ENCODE measurements at places on chromosomes 11 and 22.

GRCh38 chr22:19596680-19597398, 72.6 kb upstream of the CLDN5 start:
- DNase-seq, result no peak

- DNase-seq, result no peak
Measured at GRCh38 chr22:48185071-48186055, 1422.9 kb downstream of the TBC1D22A start.

DNA sequence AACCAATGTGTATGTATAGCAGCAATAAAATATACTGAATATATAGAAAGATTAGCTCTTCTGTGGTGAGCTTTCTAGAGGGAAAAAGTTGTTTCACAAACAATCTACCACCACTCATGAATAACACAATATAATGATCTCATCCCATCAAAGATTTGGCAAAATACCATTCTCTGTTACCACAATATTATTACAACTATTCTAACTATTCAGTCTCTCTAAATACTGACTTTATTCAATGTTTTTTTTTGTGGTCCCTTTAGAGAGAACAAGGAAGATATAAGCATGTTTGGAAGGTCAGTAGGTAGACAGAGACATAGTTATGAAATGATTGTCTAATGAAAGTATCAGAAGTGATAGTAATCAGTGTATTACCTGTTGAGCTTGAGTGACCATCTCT, 7.8 kb downstream of the CCDC90B start:
- no peak for DNase-seq

DNA sequence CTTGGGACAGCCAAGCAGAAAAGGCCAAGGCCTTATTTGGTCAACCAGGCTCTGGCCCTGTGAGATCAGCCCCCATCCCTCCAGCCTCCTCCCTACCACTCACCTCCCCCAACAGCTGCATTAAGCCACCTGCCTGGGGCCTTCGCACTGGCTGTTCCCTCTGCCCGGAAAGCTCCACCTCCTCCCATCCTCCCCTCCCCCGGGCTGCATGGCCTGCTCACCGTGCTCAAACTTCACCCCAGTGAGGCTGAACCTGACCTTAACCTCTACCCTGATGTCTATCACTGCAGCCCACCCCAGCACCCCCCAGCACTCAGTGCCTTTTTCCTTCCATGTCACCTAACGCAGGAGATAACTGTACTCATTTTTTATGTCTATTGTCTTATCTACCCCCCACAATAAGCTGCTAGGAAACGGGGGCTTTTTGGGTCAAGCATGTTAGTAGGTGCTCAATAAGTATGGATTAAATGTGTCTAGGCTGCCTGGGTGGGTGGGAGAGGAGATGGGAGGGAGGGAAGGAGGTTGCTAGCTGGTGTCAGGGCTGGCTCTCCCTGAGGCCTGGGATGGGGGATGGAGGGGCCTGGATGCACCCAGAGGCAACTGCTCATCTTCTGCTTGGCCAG, 912 bp downstream of the PTPRCAP start:
- DNase-seq, result no peak

- DNase-seq, result no peak
Measured at GRCh38 chr11:38646382-38646781, 2048.3 kb upstream of the RAG2 start.

DNA sequence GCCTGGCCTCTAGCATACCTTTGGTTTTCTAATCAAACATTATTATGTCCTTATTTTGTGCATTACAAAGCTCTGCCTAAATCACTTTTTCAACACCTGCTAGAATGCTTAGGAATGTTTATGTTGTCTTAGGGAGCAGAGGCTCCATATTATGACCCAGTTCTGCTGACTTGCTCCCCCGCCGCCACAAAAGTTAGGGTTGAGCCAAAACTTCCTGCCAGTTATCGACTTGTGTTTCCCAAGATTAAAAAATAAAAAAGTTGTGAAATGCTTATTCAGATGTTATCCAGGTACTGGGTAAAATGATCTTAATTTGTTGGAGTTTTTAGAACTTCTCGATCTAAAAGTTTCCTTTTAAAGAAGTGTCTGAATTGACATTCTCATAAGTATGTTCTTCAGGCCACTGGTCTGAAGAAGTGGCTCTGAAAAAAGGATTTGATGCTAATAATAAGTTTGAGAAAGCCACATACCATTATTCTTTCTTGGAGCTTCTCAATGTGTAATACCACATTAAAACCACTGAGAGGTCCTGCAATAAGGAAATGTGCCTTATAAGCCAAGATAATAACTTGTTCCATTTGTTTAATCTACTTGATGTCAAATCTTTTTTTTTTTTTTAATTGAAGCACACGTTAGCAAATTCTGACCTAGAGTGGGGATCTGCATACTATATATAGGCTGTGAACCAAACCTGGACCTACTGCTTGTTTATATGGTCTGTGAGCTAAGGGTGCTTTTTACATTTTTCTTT, 2.2 kb downstream of the RNF185 start:
- DNase-seq, result no peak

DNA sequence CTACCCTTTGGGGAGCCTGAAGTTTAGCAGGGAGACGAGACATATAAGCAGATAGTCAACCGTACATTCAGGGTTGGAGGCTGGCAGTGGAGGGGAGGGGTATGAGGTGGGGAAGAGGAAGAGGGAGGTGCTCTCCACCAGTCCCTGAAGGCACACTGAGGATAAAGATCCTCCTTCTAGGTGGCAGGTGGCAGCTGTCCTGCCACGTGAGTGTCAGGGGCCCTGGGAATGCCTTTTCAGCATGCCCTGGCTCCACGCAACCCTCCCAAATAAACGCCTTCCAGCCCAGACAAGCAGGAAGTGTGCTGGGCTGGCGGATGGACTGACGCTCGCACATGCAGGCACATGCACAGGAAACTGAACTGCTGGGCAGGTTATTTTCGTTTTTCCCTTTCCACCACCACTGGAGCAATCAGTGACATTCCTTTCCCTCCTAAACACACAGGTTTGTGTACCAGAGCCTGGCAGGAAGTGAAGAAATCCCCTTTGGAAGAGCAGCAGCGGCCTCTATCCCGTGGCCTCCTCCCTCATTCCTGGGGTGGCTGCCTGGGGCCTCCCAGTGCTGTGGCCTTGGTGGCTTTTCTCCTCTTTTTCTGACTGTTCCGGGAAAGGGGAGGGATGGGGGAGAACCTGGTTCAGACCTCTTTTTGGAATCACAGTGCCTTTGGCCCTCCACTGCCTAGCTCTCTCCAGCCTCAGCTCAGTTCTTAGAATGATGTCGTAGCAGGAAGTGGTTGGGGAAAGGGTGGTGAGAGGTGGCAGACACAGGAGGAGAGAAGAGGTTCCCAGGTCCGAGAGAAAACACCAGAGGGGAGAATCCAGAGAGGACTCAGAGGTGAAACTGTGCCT, 157.0 kb upstream of the TIMP3 start:
- no peak for DNase-seq

DNA sequence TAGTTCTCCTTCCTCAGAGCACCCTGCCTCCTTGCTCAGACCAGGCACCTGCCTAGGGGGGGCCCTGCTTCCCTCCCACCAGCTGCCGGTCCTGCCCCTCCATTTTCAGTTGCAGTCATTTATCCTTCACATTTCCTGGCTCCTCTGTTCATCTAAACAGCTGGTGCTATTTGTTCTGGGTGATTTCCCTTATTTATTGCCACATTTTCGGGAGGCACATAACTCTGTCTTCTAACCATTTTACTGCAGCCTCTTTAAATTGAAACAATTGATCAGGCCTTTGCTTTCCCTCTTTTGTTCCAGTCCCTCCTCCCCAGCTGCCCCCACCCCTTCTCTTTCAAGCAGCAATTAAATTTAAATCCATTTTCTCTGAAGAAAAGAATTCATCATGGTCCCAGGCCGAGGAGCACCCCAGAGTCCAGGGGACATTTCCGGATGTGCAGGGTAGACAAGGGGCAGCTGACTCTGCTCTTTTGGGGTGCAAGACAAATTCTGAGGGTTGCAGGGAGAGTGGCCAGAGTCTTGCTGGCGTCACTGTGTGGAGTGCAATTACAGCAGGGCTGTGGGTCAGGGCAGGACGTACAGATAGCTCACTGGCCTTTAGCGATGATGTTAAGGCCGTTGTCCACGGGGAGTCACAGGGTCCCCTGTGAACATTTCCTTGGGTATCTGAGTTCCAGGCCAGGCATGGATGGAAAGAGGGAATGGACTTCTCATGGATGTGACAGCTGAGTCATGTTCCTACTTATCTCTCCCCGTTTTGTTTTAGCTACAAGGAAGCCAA, 476.4 kb downstream of the TBC1D22A start:
- no peak for DNase-seq

DNA sequence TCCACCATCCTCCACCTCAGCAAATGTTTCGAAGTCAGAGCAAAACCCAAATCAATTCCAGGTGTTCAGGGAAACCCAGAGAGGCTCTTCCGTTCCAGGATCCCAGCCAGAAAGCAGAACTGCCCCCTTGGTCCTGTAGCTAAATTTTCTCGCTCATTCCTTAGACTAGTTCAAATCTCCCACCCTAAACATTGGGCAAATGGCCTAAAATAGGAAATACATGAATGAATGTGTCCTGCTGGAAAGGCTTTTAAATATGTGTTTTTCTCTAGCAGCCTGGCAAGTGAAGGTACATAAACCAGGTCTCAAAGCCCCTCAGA, 89.6 kb downstream of the ETS1 start:
- DNase-seq, result no peak

GRCh38 chr11:117390743-117391142, 63.1 kb downstream of the CEP164 start:
- no peak for DNase-seq

DNA sequence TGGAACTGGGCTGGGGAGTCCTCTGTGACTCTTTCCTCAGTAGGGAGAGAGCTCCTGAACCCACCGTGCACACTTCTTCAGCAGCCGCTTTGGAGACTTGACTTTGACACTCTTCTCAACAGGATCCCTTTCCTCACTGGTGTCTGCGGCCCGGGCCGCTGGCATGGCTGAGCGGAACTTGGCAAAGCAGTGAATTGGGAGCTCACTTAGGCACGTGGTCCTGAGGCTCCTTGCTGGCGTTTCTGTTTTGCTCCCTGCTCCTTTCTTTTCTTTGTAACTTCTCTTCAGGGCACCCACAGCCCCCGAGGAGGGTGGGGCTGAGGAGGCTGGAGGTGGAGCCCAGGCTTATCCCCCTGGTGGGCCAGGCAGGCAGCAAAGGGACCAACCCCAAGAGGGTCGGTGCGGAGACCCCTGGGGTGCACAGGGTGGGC, 8.4 kb upstream of the KCNQ1OT1 start:
- DNase-seq, result no peak

- DNase-seq, result no peak
Measured at GRCh38 chr11:131423688-131424087, 53.3 kb downstream of the NTM start.

GRCh38 chr22:45009606-45010531, at the start of gene PHF21B:
PHF21B (minus strand) TSS chr22:45010005; CDS start chr22:45009549, 456 bp downstream.
- no peak for DNase-seq

DNA sequence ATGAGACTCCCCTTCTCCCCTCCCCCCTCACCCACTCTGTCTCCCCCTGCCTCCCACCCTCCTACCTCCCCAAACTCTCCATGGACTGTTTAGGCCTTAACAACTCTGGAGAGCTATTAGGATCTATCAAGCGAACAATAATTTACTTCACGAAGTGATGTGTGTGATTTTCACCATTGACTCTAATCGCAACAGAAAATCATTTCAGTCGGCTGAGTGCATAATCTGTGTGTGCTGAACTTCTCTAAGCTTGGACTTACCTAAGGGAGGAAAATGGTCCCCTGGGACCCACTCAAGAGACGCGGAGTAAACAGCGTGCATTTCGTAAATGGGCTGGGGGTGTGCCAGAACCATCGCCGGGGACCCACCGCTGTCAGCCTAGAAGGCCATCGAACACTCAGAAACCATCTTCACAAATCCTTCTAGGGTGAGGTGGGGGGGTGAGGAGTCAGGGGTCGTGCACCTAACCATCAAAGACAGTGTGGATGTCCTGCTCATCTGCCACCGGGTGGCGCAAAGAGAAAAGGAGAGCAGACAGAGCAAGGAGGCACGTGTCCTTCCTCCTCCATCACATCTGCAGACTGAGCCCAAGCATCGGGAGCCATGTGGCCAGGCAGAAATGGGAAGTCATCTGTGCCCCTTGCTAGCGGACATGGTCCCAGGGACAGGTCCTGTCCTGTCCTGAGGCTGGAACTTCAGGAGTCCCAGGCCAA, 62.1 kb upstream of the NUP50 start:
- peak; percentile 86 for DNase-seq

- no peak for DNase-seq
Measured at GRCh38 chr22:35683560-35683959, 34.1 kb upstream of the APOL5 start.

DNA sequence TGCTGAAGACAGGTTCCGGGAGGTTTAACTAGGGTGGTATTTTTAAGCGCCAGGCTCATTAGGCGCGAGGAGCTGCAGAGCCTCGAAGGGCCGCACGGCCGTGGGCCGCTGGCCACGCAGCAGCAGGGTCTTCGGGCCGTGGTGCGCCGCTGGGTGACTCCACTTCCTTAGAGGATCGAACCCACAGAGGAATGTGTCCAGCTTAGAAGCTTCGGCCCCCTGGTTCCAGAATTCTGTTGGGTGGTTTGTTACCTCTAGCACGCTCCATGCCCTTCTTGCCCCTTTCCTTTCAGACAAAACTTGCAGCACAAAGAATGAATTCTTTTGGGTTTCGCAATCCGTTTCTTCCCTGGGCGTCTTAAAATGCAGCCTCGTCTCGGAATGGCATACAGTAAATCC, 773 bp upstream of the PATL1 start:
- no peak for DNase-seq

DNA sequence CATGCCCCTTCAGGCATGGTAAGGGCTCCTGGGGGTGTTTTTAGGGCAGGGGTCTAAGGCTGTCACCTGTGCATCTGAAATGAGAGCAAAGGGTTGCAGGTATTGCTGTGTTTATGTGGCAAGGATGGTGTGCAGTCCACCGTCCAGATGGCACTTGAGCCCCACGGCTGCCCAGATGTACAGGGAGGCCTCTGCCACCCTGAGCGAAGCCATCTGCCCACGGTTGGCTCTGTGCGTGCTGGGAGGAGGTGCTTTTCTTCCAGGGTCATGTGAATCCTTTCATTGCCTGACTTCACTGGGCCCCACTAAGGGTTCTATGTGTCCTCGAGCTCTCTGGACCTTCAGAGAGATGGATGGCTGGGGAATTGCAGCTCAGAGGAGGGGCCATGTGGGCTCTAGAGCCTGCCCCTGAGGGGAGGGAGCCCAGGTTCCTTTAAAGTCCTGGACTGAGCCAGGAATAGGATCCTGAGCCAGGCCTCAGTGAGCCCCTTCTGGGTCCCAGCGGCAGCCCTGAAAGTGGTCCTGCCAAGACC, 89.9 kb downstream of the CTTN start:
- no peak for DNase-seq

DNA sequence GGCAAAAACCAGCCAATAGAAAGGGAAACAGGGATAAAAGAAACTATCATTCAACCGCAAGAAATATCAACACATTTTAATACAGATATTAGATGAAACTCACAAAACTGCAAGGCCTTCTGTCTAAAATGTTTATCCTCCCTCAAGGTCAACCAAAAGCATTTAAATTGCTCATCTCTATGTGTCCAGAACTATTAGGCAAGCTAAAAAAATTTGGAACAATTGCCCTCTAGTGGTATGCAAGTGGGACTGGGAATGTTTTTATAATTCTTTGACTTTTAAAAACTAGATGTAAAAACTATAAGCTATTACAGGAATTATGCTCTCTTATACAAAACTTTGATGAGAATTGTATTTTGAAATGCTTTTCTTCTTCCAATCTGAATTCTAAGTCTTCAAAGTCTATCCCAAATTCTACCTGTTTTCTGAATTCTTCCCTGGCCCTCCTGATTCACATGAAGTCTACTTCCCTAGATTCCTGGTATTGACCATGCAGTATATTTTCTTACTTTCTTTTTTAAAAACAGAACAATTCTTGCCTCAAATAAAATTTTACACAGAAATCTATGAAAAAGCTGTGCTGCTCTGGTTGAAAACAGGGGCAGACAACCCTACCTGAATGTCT, 4.9 kb downstream of the CWC15 start:
- no peak for DNase-seq

- no peak for DNase-seq
Measured at GRCh38 chr11:2215230-2215560, 43.6 kb upstream of the TH start.

Measured in CD14-positive monocyte (primary cell).